ENCODE measurements at places on chromosomes 2 and 18.

GRCh38 chr2:165475277-165476004, 5.9 kb downstream of the CSRNP3 start:
- DNase-seq = no peak

GRCh38 chr2:175463169-175463568, 281.7 kb upstream of the ATP5MC3 start:
- DNase-seq = no peak

- DNase-seq = peak; percentile 58
These were observed 258 bp downstream of the MGAT4A start for GRCh38 chr2:98730707-98731040.

GRCh38 chr18:23401400-23402347, 51.4 kb upstream of the RIOK3 start:
- no peak for DNase-seq

DNA sequence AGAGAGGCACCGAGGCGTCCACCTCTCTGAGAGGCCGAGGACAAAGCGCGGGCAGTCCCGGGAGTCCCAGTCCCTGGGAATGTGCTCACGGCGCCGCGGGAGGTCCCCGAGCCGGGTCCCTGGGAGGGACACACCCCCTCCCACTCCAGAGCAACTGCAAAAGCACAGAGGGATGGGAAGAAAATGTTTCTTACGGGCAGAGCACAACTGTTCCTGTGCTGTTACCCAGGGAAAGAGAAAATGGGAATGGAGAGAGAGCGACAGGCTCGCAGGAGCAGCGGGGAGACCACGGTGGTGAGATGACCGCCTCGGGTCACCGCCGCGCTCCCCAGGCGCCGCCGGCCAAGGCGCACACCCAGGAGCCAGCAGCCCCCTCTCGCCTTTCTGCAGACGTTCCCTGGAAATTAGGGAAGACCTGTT, 1.2 kb upstream of the BCL11A start:
- DNase-seq = no peak

DNA sequence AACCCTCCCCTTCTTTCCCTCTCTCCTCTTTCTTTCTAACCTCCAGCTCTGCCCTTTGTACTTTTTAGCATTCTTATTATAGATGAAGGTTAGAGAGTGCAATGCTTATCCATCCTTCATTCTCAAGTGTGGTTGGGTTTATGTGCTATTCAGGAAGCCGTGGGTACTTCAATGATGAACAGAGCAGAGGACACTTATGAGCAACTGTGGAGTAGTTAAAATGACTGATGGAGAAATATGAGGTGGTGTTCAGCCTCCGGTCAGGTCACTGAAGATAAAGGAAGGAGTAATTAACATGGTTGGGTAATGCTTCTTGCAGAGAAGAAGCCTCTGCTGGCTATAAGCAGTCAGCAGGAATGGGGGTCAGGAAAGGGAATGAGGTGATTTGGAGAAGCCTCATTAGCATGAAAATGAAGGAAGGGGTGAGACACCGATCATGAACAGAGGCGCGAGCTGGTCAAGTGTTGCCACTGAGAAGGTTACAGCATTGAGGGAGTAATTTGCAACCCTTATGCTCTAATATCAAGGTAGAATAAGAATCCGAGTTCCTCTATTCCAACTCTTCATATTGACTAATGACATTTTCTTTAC, 174.7 kb downstream of the LPIN1 start:
- no peak for DNase-seq

Measured in activated CD4-positive, alpha-beta T cell treated with anti-CD3 and anti-CD28 coated beads, Interleukin-2, amount 10 ng/mL, durations not matched to agents 7 days and 5 days (primary cell).